ENCODE measurements at places on chromosomes 2 and 18.

GRCh38 chr2:164975891-164976290 lies 20.6 kb upstream of the SLC38A11 start:
- no peak for DNase-seq

DNA sequence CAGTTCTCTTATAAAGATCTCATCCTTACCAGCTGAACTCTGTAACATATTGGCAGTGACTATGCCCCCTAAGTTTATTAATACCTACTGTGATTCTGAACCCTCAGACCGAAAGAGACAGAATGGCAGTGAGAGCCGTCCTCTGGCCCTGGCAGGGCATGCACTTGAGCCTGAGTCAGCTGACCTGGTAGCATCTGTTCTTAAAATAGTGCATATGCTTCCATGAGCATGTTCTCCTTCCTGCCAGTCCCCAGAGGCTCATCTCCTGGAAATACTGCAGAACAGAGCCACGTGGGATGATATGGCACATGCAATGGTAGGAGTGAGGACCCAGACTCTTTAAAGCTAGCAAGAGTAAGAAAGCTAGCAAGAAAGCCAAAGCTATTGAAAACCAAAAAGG lies 59.0 kb downstream of the RASGRP3 start:
- DNase-seq = no peak

GRCh38 chr2:214782671-214783070 lies 26.8 kb downstream of the BARD1 start:
- no peak for DNase-seq

DNA sequence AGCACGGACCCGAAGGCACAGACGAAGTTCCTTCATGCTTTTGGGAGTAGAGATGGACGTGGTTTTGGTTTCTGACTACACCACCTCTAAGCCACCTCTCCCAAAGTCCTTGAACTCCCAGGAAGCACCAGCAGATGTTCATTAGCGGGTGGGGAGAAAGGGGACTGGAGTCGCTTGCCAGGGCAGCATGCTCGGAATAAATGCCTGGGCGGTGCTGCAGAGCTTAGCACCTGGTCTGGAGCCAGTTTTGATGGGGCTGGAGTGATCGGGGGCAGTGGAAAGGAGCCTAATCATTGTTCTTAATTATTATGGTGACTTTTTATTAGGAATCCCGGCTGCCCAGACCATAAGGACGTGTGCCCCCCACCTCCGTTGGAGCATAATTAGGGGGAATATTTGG lies 220.8 kb downstream of the TFCP2L1 start:
- no peak for DNase-seq

- no peak for DNase-seq
These were observed 50.3 kb downstream of the SERPINB8 start for GRCh38 chr18:64019922-64020756.

GRCh38 chr18:28635530-28635929 lies 458.6 kb upstream of the CDH2 start:
- no peak for DNase-seq

DNA sequence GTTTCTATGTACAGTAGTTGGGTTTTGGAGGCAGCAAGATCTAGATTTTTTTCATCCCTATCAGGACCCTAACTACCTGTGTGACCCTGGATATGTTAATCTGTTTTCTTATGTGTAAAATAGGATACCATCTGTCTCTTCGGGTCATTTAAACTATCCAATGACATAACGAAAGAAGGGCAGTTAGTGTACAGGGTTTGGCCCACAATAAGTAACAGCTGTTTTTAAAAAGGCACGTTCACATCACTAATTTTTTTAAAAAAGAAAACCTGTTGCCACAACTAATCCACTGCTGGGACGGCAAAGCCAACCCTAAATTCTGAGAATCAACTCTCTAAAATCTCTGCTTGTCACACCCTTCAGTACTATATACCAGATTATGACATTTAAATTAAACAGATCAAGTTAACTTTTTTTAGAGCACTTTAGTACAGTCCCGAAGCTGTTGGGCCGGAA lies 869 bp downstream of the USP40 start:
- no peak for DNase-seq

GRCh38 chr2:75716406-75716805 lies 5.7 kb upstream of the GCFC2 start:
- no peak for DNase-seq

All from germinal center (tissue), 1 donor.